ENCODE measurements at places on chromosomes 13 and 19.

DNA sequence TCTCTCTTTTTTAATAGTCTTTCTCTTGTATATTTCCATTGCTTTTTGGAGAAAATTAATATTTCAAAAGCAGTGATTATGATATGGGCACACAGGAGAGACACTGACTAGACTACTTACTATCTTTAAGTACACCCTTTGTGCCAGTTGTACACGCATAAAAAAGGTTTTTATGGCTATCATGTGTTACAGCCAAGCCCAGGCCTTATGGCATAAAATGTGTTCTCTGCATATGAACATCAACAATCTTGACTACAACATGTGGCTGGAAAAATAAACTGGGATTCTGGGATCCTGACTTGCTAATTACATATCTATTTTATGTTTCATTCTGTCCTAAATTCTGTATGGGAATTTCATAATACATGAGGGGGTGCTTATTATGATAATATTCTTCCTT is 1401.8 kb downstream of the SLITRK5 start:
- DNase-seq: no peak

DNA sequence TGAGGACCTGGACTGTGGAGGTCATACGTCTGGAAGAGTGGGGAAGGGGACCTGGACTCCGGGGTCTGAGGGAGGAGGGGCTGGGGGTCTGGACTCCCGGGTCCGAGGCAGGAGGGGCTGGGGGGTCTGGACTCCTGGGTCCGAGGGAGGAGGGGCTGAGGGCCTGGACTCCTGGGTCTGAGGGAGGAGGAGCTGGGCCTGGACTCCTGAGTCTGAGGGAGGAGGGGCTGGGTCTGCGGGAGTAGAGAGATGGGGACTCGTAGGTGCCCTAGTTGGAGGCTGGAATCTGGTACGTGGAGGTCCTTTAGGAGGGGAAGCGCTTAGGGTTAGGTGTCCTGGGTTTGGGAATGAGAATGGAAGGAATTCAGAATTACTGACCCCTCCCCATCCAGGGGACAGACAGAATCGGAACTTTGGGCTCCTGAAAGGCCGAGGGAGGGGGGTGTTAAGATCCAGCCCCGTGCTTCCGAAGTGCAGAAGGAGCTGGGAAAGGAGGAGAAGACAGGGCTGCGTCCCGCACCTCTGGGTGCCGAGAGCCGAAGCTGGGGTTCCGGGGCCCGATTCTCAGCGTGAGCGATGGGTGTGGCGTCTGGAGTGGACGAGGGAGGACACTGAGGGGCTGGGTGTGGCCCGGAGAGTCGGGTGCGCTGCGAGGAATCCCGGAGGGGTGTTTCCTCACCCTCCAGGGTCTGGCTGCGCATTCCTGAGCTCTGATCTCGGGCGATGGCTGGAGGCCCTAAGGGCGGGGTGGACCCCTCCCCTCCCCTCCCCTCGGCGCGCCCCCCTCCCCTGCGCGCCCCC is 608 bp downstream of the MYADM start:
- DNase-seq: peak; percentile 20

DNA sequence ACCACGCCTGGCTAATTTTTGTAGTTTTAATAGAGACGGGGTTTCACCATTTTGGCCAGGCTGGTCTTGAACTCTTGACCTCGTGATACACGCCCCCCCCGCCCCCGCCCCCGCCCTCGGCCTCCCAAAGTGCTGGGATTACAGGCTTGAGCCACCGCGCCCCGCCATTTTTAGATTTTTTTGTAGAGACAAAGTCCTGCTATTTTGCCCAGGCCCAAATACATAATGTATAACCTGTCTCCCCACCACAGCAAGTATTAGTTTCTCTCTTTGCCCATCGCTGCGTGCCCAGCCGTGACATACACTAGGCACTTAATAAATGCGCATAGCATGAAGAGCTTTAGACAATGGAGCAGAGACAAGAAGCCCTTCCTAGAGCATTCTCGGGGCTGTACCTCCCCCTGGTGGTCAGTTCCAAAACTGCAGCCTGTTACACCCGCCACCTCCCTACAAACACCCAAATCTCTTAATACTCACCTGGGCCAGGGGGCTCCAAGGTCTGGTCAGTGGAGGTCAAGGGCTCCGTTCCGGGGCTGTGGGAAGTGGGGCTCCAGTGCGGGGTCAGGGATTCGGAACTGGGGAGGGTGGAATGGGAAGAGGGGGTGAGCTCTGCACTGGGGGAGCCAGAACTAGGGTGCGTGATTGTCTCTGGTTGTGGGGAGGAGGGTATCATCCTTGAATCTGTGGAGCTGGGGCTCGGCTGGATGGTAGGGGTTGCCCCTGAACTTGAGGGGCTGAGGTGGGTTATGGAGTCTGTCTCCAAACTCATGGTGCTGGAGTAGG is 22.5 kb downstream of the IQCN start:
- DNase-seq: peak; percentile 35

DNA sequence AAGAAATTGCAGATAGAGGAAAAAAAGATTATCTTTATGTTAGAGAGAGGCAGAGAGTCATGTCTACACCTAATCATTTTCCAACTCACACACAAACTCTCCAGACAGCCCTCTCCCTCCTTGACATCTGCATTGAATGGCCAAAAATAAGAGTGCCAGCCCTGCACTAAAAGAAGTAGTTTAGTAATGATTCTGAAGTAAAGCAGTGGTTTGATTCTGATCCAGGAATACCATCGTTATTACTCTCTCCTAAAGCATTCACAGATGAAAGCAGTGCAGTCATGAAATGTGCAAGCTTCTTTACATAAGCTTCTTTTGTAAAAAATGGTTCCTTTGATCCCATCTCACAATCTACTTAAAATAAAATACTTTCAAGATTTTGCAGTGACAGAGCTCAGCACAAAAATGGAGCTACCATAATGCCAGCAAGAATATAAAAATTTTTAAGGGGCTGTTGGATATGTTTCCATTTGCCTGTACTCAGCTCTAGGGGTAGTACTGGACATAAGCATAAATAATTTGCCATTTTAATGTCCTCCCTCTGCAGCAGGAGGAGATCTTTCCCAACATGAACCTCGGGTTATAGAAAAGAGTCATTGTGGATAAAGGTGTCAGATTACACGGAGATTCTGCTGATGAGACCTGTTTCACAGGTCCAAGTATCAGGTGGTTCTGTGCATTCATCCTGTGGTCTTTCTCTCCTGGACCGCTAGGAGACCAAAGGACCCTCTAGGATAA is 406.3 kb downstream of the DCT start:
- peak; percentile 20 for DNase-seq

DNA sequence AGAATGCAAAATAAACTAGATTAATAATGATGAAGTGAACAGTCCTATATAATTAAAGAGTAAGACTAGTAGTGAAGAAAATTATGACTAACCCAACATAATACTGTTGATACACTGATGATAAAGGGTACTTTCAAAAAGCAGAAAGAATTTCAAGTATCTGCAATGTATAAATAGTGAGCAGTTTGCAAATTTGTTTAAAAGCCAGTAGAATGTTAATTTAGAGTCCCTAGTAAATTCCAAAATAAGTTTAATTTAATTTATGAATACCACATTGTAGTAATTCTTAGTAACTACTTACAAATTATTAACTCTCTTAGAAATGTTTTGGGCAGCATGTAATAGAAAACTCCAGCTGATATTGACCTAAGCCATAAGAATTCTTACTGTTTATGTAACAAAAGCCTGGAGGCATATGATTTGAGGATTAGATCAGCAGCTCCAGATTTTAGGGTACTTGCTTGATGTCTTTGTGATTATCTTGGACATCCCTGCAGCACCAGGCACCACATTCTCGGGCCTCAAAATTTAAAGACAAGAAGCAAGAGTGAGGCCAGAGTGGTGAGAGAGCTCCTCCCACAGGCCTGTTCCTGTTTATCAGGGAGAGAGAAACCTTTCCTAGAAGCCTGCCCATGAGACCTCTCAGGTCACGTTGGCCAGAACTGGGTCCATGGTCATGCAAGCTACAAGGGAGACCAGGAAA is 67.6 kb upstream of the TDRD3 start:
- peak; percentile 56 for DNase-seq

GRCh38 chr19:54470991-54471782 is 1.9 kb downstream of the CDC42EP5 start:
- no peak for DNase-seq

DNA sequence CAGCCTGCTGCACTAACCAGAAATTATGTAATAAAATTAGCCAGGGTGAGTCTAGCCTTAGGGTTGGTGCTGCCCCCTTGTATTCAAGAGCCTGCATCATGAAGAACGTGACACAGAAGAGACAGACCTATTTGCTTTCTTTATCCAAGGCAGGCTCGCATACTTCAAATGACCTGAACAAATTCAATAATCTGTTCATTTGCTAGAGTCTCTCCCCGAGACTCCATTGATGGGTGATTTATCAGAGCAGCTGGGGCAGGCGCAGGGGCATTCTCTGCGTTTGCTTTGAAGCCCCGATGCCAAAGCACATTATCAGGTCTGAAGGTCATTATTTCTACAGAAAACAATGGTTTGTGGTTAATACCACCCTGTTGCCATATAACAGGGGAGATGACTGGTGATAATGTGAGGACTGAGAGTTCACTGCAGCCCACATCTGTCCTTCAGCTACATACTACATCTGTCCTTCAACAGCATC is 520.3 kb downstream of the DIAPH3 start:
- DNase-seq: no peak

- peak; percentile 18 for DNase-seq
These were observed 11.4 kb downstream of the ELF1 start for GRCh38 chr13:41007744-41008128.

DNA sequence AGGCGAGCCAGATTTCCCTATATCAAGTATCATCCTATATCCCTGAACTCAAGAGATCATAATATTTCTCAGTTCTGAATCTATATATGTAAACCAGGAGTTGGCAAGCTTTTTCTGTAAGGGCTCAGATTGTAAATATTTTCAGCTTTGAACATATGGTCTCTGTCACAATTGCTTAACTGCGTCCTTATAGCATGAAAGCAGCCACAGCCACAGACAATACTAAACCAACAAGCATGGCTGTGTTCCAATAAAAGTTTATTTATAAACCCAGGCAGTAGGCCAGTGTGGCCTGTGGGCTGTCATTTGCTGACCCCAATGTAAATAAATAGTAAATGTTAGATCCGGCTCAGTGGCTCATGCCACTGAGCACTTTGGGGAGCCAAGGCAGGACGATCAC is 12.2 kb upstream of the MYH14 start:
- DNase-seq: no peak

GRCh38 chr13:47184321-47184720 is 287.5 kb upstream of the HTR2A start:
- DNase-seq: no peak

DNA sequence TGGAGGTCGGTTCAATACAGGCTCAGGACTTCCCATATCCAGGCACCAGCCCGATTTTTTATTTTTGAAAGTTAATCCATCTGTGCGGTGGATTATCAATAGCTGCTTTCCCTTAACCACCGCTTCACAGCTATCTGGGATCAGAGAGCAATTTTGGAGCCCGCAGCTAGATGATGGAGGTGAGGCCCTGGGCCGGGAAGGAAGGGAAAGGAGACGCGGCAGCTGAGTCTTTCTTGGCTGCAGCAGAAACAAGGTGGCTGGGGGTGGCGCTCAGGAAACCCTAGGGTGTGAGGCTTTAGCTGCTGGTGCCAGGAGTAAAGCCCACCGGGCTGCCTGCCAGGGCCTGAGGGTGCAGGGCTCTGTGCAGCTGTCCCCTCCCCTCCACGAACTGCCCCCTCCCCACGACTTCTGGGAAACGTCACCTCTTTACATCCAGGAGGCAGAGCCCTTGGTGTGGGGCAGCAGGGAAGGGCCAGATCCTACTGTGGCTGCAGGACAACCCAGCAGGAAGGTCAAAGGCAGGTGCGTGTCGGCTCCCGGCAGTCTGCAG is 307.0 kb downstream of the ZNF536 start:
- DNase-seq: no peak

DNA sequence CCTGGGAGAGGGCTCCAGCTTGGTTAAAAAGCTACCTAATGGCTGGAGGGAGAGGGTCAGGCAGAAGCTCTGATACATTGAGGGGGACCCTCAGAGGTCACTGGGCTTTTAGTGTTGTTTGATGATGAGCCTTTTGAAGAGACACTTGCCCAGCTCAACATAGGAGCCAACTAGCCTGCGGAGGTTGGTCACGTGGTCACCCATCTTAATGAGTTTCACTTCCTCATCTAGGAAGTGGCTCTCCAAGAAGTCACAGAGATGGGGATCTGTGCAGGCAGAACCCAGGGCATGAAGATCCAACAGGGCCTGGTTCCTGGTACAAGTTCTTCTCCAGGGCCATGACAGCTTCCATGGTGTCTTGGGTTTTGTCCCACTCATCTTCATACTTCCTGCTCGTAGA is 33.4 kb downstream of the IPO5 start:
- no peak for DNase-seq

DNA sequence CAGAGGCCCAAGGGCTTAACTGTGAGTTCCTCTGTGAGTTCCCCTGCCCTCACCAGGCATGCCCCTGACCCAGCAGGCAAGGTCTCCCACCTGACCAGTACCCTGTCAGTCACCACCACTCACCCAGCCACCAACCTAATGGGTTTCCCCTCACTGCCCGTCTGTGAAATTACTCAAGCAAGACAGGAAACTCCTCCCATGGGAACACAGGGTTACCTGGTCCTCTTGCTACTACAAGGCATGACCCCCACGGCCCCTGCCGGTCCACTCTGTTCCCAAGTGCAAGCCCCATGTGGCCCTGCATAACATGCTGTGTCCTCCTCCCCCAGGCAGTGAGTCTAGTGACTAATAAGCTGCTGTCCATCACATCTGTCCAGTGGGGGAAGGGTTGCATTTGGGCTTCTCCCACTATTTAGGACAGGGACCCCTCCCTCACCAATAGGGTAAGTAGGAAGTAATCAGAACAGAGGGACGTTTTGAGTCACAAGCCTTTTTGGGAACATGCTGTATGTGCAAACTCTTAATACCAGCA is 8.0 kb upstream of the DHRS12 start:
- DNase-seq: no peak

GRCh38 chr19:13691569-13692435 is 72.5 kb upstream of the MRI1 start:
- DNase-seq: no peak

DNA sequence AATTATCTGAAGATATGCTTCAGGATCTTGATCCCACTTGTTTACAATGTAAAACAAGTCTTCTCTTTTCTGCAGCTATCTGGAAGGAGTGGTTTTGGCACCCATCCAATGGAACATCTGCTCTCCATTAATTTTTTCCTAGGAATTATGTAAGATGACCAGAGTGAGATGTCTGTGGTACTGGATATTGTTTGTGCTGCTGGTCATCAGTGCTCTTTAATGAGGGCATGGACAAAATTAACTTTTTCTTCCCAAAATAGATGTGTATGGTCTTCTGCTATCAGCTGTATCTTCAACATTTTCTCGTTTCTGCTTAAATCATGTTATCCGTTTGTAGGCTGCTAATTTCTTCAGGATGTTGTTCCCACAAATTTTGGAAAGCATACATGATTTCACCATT is 415.4 kb upstream of the KLHL1 start:
- peak; percentile 26 for DNase-seq

DNA sequence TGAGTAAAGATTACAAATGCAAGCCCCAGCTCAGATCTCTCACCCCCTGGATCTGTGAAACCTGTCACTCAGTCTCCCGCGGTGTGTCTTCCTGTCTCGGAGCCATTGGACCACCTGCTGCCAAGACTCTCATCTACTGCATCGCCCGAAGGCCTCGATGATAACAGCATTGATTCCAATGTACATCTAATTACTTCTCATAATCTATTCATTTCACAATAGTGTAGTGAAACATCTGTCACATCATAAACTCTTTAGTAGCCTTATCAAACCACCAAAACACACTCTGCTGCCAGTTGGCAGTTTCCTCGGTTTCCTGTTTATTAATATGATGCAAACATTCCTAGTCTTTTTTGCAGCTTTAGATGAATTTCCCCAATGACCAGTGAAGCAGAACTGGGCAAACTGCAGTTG is 220.3 kb downstream of the POU4F1 start:
- DNase-seq: no peak

Data from SHP77 (cell line).